Activated CD4-positive, alpha-beta T cell treated with anti-CD3 and anti-CD28 coated beads for 1 hour (primary cell): ENCODE measurements at places on chromosomes 7 and 10.

- DNase-seq: no peak
Observed at GRCh38 chr10:87092376-87092860, 2.2 kb downstream of the GLUD1 start.

DNA sequence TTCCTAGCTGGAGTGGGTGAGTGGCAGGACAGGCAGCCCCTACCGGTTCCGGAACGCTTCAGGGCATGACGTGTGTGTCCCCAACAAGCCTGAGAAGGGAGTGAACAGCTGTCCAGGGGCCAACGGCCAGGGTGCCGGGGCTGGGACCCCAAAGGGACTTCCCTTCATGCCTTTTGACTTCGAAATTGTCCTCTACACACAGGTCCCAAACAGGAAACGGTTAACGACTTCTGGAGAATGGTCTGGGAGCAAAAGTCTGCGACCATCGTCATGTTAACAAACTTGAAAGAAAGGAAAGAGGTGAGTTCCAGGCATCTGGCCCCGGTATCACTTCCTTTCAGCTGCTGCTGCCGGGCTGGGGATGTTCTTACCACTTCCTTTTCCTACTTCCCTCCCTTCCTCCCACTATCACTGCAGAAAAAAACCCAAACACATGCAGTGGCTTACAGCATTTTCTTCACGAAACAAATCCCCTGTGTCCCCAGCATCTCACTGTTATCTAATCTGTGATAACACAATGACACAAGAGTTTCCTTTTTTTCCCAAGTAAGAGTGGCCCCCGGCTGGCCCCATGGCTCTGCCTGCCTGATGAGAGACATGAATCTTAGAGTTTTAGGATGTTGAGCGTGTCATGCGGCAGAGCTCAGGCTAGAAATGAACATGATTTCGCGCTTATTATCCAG, 63.2 kb downstream of the MKI67 start:
- DNase-seq: no peak

- no peak for DNase-seq
Observed at GRCh38 chr7:127833641-127834040, 181.6 kb downstream of the SND1 start.

DNA sequence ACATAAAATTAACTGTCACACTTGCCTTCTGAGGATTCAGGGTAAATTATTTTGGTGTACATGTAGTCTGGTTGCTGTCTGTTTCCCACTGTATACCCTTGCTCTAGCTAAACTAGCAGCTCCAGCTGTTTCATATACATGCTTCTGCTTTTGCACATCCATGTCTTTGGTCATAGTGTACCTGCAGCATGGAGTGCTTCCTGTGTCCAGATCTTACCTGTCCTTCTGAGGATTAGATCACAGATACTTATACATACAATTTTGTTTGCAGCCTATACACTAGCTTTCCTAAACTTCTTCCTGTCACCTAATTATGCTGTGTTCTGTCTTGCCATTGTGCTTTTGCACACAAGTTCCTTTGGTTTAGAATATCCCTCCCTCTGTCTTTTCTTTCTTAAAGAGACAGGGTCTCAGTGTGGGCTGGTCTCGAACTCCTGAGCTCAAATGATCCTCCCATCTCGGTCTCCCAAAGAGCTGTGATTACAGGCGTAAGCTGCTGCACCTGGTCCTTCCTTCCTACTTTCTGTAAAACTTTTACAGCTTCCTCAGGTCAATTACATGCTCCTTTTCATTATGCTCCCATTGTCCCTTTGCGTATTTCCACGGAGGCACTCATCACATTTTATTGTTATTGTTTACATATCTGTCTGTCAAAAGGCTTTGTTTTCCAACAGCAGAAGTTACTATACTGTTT, 33.8 kb downstream of the TPST1 start:
- no peak for DNase-seq

DNA sequence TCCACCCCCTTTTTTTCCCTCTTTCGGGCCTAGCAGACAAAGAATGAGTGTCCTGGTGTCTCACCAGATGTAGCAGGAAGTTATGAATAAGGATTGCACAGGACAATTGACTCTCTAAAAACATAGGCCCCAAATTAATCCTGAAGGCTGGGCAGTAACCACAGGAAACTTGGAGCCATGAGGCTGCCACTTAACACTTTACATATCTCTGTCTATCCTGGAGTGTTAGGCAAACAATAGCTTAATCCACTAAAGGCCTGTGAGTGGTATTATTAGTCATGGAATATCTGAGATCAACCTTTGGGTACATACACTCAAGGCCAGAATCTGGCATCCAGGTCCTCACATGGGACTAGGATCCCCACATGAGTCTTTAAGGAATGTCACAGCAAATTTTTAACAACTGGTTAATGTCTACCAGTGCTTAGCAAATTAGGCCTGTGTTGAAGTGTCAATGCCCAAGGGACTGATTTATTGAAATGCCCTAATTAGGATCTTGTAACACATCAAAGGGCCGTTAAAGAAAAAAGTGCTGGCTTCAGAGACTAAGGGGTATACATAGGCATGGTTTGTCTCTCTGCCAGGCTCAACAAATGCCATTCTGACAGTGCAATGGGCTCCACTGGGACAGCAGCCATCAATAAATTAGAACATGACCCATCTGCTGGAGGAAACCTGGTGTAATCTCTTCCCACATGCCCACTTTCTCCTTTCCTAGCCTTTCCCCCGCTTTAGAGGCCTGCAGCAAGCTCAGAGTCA, 196.7 kb upstream of the TBX20 start:
- DNase-seq: no peak

GRCh38 chr7:35593899-35594298, 101.0 kb downstream of the HERPUD2 start:
- no peak for DNase-seq

- no peak for DNase-seq
Observed at GRCh38 chr10:58516119-58516518, 3.4 kb downstream of the BICC1 start.

- no peak for DNase-seq
Observed at GRCh38 chr10:78869508-78870454, 199.0 kb upstream of the ZMIZ1 start.

GRCh38 chr7:27627146-27627545, 35.5 kb downstream of the HIBADH start:
- no peak for DNase-seq

GRCh38 chr10:110837418-110838171, 34.1 kb upstream of the PDCD4 start:
- DNase-seq: no peak

- DNase-seq: no peak
Observed at GRCh38 chr7:129903935-129904334, 48.8 kb downstream of the UBE2H start.

GRCh38 chr7:66627881-66628360, 760 bp upstream of the KCTD7 start:
- no peak for DNase-seq

GRCh38 chr10:110643653-110644597, at the start of gene RBM20:
RBM20 (plus strand) TSS chr10:110644336; CDS start chr10:110644455, 119 bp downstream.
- DNase-seq: no peak

DNA sequence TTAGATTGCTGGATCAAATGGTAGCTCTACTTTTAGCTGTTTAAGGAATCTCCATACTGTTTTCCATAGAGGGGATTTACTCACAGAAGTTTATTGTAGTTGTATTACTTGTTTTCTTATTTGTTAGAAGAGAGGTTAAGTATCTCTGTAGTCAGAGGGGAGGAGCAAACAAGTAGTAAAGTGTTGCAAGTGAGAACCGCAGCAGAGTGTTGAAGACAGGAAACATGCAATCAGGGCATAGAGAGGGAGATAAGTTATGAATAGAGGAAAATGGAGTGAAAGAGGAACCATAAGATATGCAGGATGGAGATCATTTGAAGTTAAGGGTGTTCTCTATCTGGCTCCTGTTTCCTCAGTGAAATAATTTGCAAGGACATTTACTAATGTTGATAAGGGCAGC, 331.4 kb upstream of the TMEM229A start:
- no peak for DNase-seq

GRCh38 chr7:30971840-30972563, 8.2 kb downstream of the GHRHR start:
- DNase-seq: no peak

- DNase-seq: no peak
Observed at GRCh38 chr10:129796710-129797420, 167.2 kb downstream of the EBF3 start.

DNA sequence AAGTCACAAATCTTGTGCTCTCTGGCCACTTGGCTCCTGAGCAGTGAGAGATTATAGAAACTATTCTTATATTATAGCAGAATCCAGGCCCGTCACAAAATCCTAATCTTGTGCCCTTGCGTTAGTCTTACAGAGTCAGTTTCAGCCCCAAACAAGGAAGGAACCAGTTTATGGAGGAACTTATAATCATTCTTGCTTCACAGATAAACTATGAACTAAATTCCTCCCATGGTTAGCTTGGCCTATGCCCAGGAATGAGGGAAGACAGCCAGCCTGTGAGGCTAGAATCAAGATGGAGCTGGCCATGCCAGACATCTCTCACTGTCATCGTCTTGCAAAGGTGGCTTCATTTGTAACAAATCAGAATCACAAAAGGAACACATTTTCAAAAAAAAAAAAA, 199.7 kb upstream of the PITRM1 start:
- no peak for DNase-seq

GRCh38 chr10:11245510-11245909, 227.8 kb downstream of the CELF2 start:
- DNase-seq: no peak

DNA sequence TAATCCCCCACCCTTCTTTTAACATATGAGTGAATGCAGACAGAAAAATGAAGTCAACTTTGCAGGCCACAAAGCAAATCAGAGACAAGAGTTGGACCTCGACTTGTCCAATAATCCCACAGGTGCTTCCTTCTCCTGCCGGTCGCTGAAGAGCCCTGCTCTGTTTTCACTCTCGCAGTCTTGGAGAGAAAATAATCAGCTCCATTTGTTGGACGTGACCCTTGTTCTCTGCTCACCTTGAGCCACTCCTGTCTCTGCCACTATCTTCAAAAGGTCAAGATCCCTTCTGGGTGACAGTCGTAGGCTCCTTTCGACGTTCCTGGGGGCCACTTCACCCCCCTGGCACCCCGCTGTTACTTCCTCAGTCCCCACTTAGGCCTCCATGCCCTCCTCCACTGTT, 2.8 kb upstream of the KLF6 start:
- DNase-seq: no peak

DNA sequence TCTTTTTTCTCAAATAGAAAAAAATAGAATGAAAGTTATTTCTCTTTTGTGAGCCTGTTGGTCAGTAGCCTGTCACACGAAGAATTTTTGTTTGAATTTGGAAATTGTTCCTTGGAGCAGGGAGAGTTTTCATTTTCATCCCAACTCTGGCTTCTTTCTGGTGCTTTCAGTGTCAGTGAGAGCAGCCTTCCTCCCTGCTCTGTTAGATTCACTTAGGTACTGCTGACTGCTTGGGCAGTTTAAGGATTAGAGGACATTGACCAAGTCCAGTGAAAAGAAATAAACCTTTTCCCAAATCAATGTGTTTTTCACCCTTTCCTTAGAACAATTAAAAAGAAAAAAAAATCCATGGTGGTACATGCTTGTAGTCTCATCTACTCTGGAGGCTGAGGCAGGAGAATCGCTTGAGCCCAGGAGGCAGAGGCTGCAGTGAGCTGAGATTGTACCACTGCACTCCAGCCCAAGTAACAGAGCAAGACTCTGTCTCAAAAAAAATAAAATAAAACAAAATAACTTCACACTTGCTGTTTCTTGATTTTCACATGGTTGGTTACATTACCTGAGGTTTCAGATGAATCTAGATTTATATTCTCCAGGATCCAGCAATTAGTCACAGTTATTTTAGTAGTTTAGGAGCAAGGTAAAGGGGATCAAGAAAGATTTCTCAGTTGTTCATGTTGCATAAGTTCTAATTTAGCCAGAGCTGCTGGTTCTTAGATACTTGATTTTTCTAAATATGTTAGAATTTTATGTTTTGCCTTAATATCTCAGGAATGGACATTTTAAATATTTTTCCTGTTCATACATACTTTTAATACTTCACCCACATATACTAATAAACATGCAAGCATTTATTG, 63.1 kb downstream of the ZNRF2 start:
- DNase-seq: no peak

DNA sequence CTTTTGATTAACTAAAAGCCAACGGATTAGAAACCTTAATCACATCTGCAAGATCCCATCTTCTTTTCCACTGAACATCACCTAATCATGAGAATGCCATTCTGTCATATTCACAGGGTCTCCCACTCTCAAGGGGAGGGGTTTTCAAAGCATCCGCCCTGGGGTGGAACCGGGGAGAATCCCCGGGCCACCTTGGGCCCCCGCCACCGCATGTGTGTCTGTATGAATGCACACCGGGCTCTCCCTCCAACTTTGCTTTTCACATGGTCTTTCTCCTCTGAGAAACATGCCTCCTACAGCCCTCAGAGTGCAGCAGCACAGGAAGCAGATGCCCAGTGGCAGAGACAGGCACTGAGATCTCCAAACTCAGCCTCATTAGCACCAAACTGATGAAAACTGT, 233.2 kb upstream of the PPP2R2D start:
- no peak for DNase-seq

DNA sequence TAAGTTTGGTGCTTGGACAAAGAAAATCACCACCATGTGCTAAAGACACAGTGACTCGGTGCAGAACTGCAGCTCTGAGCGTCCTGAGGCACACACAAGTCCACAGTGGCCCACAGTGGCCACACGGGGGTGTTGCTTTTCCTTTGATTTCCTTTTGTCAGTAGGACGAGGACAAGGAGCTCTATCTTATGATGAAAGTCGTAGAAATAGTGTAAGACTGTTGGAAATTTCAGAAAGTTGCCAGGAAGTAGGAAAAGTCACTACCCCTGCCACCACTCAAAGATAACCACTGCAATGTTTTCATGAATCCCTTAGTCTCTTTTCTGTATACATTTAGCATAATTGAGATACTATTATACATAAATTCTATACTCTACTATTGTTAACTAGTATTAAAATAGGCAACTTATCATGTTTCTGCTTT, 146.0 kb downstream of the TNS3 start:
- DNase-seq: no peak

- DNase-seq: no peak
Observed at GRCh38 chr7:8151161-8151725, 110.7 kb downstream of the ICA1 start.
